Activated effector memory CD4-positive, alpha-beta T cell treated with anti-CD3 and anti-CD28 coated beads, Interleukin-2, amount 50 U/mL, for 16 hours (primary cell): ENCODE measurements at places on chromosomes 2 and 18.
A peak's percentile ranks its signal among the peaks of the same experiment; 100 is the strongest.

DNA sequence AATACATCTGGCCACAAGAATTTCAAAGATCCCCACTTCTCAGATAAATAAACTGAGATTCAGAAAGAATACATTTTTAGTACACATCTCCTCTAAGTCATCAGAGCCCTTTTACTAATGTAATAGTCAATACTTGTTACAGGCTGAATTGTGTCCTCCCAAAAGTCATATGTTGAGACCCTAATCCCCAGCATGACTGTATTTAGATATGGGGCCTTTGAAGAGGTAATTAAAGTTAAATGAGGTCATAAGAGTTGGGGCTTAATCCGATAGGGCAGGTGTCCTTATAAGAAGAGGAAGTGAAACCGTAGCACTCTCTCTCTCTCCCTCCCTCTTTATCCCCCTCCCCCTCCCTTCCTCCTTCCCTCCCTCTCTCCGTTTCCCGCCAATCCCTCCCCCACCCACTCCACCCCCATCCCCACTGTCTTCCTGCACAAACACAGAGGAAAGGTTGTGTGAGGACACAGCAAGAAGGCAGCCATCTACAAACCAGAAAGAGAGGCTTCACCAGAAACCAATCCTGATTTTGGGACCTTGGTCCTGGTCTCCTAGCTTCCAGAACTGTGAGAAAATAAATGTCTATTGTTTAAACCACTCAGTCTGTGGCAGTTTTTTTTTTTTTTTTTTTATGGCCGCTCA, 66.6 kb upstream of the ZNF397 start:
- no peak for DNase-seq

GRCh38 chr2:207110715-207111114, 55.0 kb downstream of the KLF7 start:
- no peak for DNase-seq

- DNase-seq: no peak
These were observed 151.4 kb downstream of the ACKR3 start for GRCh38 chr2:236720974-236721540.

DNA sequence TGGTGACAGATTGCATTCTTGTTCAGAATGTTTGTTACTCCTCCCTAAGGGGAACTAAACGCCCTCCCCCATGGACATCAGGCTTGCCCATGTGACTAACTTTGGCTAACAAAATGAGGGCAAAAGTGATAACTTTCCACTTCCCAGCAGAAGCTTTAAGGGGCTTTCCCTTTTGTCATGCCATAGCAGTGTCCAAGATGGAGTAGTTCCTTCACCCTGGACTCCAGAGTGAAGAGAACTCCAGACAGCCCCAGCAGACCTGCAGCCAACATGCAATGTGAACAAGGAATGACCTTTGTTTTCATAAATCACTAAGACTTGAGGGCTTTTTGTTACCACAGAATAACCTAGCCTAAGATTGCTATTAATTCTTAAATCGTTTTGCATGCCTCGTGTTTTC, 163.5 kb downstream of the ZEB2 start:
- no peak for DNase-seq

DNA sequence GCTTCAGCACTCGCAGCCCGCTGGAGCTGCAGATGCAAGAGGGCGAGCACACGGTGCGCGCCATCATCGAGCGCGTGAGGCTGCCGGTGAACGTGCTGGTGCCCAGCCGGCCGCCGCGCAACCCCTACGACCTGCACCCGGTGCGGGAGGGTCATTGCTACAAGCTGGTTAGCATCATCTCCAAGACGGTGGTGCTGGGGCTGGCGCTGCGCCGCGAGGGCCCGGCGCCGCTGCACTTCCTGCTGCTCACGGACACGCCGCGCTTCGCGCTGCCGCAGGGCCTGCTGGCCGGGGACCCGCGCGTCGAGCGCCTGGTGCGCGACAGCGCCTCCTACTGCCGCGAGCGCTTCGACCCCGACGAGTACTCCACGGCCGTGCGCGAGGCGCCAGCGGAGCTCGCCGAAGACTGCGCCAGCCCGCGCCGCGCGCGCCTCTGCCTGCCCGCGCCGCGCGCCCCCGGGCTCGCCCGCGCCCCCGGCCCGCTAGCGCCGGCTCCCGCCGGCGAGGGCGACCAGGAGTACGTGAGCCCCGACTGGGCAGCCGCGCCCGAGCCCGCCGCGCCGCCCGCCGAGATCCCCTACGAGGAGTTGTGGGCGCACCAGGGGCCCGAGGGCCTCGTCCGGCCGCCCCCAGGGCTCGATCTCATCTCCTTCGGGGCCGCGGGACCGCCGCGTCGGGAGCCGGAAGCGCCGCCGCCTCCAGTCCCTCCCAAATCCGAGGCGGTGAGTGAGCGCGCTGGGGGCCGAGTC, 11.8 kb downstream of the GAREM2 start:
- DNase-seq: peak; percentile 94

- no peak for DNase-seq
These were observed 113.6 kb downstream of the DDX1 start for GRCh38 chr2:15705310-15705709.

- no peak for DNase-seq
These were observed 24.5 kb downstream of the PLEKHM3 start for GRCh38 chr2:208000701-208001395.

DNA sequence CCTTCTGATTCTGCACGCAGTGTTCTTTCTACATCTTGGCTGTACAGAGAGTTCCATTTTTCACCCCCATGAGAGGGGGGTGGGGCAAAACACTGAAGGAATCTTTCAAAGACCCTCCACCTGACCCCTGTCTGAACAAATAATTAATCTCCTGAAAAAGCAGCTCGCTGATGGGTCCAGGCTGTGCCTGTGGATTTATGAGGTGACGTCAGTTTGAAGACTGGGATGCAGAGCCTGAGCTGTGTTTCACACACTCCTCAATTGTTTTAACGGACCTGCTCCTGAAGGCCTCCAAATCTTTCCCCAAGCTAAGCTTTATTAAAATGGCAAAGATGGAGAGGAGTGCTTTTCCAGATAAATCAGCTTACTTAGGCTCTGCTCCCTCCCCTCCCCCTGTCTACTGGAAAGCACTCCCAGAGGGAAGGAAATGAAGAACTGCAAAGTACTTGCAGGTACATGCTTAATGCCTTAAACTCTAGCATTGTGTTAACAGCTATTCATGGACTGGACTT, 390.2 kb upstream of the TNP1 start:
- DNase-seq: no peak
